ENCODE measurements at places on chromosomes 4 and X. TPM values are rescaled to one million over a fixed set of nuclear protein-coding genes. Genes with fewer than 3 reads are reported as not detected.

SPON2 gene
- 107 TPM for total RNA-seq

AKAP14 gene
- 1.4 TPM for total RNA-seq

APLN gene
- total RNA-seq = 1.7 TPM

DNA sequence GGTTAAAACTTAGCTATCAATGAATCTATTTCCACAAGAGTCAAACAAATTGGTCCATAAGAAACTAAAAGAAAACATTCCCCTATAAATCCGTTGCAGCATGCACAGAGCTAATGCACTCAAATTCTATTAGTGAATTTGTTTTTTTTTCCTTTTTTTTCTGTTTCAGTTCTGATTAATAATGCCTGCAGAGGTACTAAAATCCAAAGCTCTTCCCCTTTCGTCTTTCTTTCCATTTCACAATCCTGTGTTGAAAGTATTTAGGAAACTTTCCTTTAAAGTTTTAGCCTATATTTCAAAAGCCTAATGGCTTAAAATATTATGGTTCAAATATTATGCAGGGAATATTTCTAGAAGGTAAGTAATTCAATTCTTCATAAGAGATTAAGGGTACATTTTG, 45.9 kb upstream of the VEGFD start:
- no peak for DNase-seq
- H3K36me3 ChIP-seq = no peaks in the 10 kb centered on the region
- no peaks in the 10 kb centered on the region for H3K27me3 ChIP-seq
- no peaks in the 10 kb centered on the region for H3K4me1 ChIP-seq
- H3K4me3 ChIP-seq = no peak overlapping the region

DNA sequence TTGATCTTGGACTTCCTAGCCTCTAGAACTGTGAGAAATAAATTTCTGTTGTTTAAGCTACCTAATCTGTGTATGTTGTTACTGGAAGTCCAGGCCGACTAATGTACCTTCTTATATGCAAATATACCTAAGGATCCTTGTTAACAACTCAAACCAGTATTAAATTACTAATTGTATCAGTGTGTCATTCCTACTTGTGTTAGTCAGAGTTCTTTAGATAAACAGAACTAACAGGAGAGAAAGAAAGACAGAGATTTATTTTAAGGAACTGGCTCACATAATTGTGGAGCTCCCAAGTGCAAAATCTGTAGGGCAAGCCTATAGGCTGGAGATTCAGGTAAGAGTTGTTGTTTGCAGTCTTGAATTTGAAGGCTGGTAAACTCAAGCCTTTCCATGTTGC, 120.0 kb downstream of the ADGRL3 start:
- H3K36me3 ChIP-seq = no peaks in the 10 kb centered on the region
- H3K27me3 ChIP-seq = no peaks in the 10 kb centered on the region
- H3K27ac ChIP-seq = no peak overlapping the region
